Activated CD4-positive, alpha-beta T cell treated with anti-CD3 and anti-CD28 coated beads for 4 hours (primary cell): ENCODE measurements at places on chromosomes 3 and 15.

GRCh38 chr3:77835921-77836320 lies 796.0 kb downstream of the ROBO2 start:
- no peak for DNase-seq

DNA sequence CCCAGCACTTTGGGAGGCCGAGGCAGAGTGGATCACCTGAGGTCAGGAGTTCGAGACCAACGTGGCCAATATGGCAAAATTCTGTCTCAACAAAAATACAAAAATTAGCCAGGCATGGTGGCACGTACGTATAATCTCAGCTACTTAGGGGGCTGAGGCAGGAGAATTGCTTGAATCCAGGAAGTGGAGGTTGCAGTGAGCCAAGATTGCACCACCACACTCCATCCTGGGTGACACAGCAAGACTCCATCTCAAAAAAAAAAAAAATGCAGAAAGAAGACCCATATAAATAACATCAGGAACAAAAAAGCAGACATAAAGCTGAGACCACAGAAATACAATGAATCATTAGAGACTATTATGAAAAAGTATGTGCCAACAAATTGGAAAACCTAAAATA lies 235.2 kb upstream of the VEPH1 start:
- no peak for DNase-seq

DNA sequence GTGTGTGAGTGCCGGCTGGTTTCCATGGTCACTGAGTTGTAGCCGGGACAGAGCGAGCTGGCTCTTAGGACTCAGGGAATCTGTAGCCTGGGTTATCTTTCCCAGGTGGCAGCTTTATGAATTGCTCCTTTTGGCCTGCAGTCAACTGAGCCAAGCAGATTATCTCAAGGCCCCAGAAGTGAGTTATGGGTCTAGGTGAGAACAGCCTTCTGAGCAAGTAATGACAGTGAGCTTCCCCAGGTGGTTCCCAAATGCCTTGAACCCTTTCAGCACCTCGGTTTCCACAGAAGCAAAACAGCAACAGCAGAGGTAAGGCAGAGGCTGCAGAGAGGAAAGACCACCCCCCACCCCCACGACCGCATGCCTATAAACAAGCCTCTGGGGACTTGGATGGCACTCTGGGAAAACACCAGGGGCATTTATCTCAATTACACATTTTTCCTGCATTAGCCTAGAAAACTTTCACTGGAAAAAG lies 56.7 kb upstream of the DGKG start:
- no peak for DNase-seq

DNA sequence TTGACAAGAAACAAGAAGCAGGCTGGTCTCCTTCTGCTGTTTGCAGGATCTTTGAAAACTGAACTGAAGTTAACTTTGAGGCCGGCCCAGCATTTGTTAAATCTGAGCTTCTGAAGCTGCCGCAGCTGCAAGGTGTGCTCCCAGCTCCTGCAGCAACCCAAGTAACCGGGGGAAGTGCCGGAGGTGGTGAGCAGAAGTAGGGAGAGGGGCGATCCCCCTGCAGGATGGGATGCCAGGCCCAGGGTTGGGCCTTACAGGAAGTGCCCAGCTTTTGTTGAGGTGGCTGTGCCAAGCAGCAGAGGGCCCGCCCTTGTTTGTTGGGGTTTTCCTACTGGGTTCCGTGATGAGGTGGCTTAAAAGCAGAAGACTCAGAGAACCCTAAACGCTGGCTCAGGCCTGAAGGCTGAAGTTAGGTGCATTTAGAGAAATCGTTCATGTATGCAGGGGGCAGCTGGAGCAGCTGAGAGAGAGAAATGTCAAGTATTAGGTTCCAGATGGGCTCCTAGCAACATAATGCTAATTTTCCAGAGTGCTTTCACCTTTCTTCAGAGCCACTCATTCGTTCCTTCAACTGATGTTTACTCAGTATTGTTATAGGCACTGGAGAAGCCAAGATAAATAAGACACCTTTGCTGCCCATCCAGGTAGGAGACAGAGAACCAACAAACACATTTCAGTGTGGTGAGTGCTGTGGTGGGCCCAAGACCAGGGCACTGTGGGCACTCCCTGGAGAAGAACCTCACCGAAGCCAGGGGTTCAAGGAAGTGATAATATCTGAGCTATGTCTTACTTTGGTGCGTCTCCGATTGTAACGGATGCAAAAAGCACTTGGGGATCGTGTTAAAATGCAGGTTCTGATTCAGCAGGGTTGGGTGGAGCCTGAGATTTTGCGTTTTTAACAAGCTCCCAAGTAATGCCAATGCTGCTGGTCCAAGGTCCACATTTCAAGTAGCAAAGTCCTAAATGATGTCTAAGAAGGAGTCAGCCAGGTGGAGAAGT lies 42.2 kb upstream of the PLCL2 start:
- DNase-seq = peak; percentile 61

GRCh38 chr3:147414390-147415138 lies 5.4 kb downstream of the ZIC1 start:
- no peak for DNase-seq

GRCh38 chr15:68550498-68551295 lies 28.1 kb upstream of the CORO2B start:
- peak; percentile 79 for DNase-seq

GRCh38 chr3:188330138-188330537 lies 176.2 kb downstream of the LPP start:
- no peak for DNase-seq

DNA sequence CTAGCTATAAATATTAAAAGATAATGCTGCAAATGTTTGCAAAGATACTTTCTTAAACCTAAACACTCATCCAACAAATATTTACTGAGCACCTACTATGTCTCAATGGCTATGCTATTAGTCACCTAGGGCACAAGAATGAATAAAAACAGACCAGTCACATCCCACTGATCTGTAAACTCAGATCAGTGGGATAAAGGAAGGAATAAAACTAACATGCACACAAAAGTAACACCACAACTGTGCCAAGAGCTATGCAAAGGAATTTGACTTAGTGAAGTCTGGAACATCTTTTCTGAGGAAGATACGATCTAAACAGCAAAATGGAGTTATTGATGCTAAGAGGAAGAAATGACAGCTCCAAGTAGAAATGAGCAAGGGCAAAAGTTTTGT lies 56.6 kb downstream of the CBLB start:
- DNase-seq = no peak

DNA sequence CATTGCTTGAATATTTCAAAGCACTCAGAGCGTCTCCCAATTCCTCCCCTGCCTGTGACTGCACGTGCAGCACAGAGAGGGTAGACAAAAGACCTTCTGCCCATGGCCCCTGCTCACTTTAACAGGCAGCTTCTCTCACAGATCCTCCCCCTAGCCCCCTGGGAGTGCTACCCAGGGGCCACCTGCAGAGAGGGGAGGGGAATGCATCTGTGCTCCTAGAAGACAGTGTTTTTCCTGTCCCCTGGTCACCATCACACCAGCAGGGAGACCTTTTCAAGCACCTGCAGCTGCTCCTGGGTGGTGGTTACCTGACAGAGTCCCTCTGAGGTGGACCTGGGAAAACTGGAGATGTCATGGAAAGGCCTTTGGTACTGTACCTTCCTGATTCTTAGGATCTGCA lies 56.7 kb upstream of the PRR23C start:
- DNase-seq = no peak

DNA sequence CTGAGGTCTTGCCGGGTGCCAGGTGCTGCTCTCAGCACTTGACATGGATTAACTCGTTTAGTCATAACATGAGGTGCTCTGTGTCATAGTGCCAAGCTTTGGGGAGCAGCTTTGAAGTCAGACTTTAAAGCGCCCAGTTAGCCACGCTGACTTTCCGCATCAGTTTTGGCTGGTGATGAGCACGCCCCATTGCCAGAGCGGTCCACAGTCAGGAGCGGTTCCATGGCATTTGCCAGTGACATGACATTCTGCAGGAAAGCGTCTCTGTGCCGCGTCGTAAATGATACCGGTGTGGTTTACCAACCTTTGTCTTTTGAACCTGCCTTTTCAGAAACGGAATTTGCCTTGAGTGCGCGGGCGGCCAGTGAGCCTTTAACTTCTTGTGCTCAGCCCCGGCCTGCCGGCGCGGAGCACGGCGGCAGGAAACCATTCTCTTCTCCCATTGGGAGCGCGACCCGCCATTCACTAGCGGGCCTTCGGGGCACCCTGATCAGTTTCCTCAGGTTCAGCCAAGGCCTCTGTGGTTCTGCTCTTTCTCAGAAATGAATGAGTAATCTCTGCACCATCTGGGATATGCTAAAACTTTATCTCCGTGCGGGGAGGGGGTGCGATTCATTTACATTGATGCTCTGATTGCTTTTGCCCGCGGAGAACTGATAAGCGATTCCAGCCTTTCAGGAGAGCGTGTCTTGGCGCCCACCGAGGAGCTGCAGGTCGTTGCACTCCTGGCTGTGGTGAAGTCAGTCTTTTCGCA lies 1.7 kb upstream of the SLC2A2 start:
- DNase-seq = peak; percentile 2

- DNase-seq = no peak
Measured at GRCh38 chr3:159805411-159805772, 183.2 kb upstream of the IL12A start.

- DNase-seq = no peak
Measured at GRCh38 chr3:55242921-55243320, 244.2 kb downstream of the WNT5A start.

DNA sequence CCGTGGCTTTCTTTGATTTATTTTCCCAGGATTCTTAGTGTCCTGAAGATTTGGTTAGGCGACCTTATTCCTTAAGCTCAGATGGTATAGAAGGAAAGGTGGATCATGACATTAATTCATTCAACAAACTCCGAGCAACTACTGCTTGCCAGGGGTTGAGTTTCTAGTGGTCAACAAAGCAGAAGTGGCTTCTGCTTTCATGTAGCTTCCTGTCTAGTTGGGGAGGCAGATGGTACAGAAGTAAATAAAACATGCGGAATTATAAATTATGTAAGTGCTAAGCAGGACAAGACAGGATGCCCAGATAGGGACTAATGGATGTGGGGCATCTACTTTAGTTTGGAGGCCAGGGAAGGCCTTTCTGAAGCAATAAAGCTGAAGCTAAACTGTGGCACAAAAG lies 15.6 kb downstream of the EEFSEC start:
- no peak for DNase-seq

GRCh38 chr3:154121701-154122551 lies 736 bp downstream of the ARHGEF26 start:
- no peak for DNase-seq

- peak; percentile 94 for DNase-seq
Measured at GRCh38 chr3:100400780-100401673, at the start of the genes LNP1 and TOMM70. Gene LNP1, plus strand, starts transcription at chr3:100401539. Its CDS starts 28,191 bp downstream, at chr3:100429730. Gene TOMM70, minus strand, starts transcription at chr3:100401089. Its CDS starts 140 bp downstream, at chr3:100400949.

DNA sequence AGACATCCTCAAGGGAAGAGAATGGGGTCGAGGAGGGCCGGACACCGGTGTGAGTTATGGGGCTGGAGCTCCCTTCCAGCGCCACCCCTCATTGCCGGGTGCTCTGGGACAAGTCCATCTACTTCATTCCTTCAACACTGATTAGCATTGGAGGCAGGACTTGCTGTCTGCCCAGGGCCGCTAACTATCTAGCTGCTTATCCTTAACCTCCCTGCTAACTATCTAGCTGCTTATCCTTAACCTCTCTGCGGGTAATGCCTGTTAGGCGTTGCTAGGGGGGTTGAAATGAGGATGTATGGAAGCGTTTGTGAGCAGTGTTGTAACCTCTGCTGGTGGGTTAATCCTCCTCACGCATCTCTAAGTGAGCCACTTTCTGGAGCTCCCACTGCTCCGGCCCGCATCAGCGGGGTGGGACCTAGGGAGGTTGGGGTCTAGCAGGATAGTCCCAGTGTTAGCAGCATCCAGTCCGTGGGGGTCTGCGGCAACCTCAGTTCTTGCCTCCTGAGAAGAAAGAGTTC lies 10.9 kb upstream of the CHAC1 start:
- DNase-seq = no peak

DNA sequence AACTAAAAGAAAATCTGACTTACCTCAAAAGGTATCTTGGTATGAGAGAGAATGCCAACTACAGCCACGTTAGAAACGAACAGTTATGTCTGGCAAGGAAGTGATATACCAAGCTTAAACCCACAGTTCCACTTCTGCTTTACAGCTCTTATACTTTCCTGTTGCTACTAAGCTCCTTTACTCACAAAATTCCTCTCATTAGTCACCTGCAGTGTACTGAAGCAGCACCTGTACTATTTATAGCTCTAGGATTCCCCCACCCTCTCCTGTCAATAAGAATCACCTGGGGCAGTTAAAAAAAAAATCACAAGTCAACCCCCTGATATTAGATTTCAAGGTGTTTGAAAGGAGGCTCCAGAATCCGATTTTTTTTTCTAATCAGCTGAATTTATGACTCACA lies 2.9 kb upstream of the TMEM266 start:
- DNase-seq = no peak

- no peak for DNase-seq
Measured at GRCh38 chr3:78870484-78870883, 897.3 kb downstream of the ROBO1 start.

DNA sequence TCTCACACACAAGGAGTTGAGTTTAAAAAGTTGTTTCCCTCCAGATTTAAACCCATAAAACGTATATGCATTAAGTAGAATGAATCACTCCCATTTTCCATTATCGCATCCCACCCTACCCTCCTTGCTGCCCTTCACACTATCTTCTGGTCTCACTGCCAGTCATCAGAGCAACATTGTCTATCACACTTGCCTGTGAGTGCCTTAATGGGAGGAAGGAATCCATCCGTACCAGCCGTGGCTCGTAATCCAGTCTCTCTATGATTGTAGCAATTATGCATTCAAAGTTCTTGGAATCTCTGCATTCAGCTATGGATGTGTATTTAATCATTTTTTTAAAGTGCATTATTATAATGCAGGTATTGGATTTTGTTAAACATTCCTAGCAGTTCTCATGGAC lies 1.9 kb downstream of the TMEM266 start:
- DNase-seq = no peak

- peak; percentile 28 for DNase-seq
Measured at GRCh38 chr15:32870240-32871033, 152.6 kb downstream of the GREM1 start.

- no peak for DNase-seq
Measured at GRCh38 chr3:194518652-194519051, 31.9 kb upstream of the ATP13A3 start.

DNA sequence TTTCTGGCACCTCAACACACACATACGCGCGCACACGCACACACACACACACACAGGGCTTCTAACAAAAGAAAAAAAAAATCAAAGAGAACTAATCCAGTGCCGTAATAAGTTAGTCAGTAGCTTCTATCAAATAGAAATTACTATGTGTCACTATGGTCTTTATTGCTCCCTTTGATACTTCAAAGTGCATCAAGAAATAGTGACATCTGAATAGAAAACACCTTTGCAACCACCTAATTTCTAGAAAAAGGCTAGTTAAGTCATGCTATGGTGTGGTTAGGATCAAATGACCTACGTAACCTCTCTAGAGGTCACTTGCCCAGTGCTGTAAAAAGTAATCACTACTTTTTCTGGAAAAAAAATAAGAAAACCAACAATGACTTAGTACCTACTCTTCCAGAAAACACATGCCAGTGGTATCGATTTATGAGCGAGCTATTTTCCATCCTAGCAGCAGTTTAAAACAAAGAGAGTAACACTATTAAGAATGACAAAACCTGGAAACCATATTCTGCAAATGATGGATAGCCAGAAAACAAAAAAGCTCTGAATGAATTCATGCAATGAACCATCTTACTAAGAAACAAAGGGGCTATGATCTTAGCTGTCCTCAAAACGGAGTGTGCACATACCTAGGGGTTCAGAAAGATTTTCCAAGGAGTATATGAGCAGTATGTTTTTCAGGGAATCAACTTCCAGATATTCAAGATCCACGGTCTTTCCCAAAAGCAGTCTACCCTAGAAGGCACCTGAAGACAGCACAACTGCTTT lies 6.8 kb downstream of the AVEN start:
- no peak for DNase-seq

GRCh38 chr15:95883064-95883463 lies 447.4 kb upstream of the NR2F2 start:
- DNase-seq = no peak
